ENCODE measurements at places on chromosomes 12 and 14. TPM values are rescaled to one million over a fixed set of nuclear protein-coding genes. Genes with fewer than 3 reads are reported as not detected.

RPL10L gene
- total RNA-seq: not detected

TAS2R43 gene
- total RNA-seq: 0.53 TPM

ZFYVE26 gene
- 13.3 TPM for total RNA-seq

LRRC10 gene
- 33.5 TPM for total RNA-seq

SYCP3 gene
- not detected for total RNA-seq

POTEG gene
- total RNA-seq: not detected

NDUFB1 gene
- total RNA-seq: 223 TPM

LIN7A gene
- total RNA-seq: 5.9 TPM

TAS2R30 gene
- total RNA-seq: 4.1 TPM

C14orf93 gene
- 7.9 TPM for total RNA-seq

RTL1 gene
- total RNA-seq: 0.15 TPM

PPM1H gene
- 2.9 TPM for total RNA-seq

UNG gene
- total RNA-seq: 133 TPM

CCDC184 gene
- 1.7 TPM for total RNA-seq

PYGL gene
- 59.0 TPM for total RNA-seq

TEX52 gene
- total RNA-seq: not detected

CLEC2D gene
- 4.5 TPM for total RNA-seq

MAPK1IP1L gene
- total RNA-seq: 83.5 TPM

PLA2G1B gene
- total RNA-seq: not detected

TOMM20L gene
- total RNA-seq: not detected

RNU6-7 gene
- total RNA-seq: not detected

POLE2 gene
- 2.8 TPM for total RNA-seq

KLRD1 gene
- 0.04 TPM for total RNA-seq

SLC17A8 gene
- not detected for total RNA-seq

MSI1 gene
- 22.5 TPM for total RNA-seq

TMEM63C gene
- total RNA-seq: 0.74 TPM

PTGDR gene
- not detected for total RNA-seq

GALNT16 gene
- total RNA-seq: 15.2 TPM

TMEM132D gene
- not detected for total RNA-seq

Data from cardiac muscle cell (in vitro differentiated cells and primary cell).